ENCODE measurements at places on chromosomes 7 and 10.

GRCh38 chr7:51054231-51054630 is 262.4 kb downstream of the COBL start:
- no peak for DNase-seq

DNA sequence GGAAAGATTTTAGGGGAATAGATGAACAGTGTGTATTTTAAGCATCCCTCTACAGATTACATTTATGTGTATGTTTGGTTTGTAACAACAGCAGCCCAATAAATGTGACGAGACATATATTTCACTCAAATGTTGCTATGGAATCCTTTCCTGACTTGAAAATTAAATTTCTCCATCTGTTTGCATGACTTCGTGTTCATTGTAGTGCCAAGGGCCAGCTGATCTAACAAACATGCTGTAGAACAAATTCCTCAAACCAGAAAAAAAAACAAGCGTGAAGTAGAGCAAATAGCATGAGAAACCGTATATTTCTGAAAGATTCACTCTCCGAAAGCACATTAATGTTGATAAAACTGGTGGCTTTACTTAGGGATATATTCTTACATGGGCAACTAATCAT is 87.8 kb downstream of the NRCAM start:
- no peak for DNase-seq

- no peak for DNase-seq
Measured at GRCh38 chr7:45679516-45679915, 105.3 kb downstream of the ADCY1 start.

DNA sequence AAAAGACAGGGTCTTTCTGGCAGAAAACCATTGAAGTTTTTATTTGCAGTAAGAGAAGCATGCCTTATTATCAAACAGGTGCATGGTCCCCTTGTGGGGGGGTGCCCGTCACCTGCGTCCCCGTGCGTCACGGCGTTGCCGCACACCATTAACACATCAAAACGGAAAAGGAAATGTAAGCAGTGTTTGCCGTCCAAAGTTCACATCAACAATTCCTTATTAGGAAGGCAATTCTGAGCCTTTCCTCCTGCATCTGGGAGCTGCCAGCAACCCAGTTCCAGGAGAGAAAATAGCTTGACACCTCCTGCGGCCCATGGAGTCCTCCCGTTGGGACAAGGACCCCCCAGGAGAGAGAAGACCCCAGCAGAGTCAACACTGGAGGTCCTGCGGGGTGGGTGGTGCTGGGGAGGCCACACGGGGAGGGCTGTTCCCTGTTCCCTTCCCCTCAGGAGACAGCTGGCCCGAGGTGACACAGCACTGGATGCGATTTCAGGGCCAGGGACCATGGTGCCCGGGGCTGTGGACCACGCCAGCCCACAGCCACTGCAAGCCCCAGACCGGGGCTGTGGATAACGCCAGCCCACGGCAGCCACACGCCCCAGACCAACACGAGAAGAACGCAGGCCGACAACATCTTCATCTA is 39.5 kb downstream of the DIP2C start:
- DNase-seq: no peak

GRCh38 chr7:55209366-55209765 is 155.8 kb upstream of the LANCL2 start:
- DNase-seq: no peak

- no peak for DNase-seq
Measured at GRCh38 chr10:76778914-76779795, 858.5 kb downstream of the KCNMA1 start.

- DNase-seq: no peak
Measured at GRCh38 chr7:90425376-90425775, 22.1 kb downstream of the CLDN12 start.

- no peak for DNase-seq
Measured at GRCh38 chr7:98133621-98134303, 27.1 kb downstream of the LMTK2 start.

GRCh38 chr7:113402005-113402404 is 283.7 kb upstream of the SMIM30 start:
- DNase-seq: no peak

DNA sequence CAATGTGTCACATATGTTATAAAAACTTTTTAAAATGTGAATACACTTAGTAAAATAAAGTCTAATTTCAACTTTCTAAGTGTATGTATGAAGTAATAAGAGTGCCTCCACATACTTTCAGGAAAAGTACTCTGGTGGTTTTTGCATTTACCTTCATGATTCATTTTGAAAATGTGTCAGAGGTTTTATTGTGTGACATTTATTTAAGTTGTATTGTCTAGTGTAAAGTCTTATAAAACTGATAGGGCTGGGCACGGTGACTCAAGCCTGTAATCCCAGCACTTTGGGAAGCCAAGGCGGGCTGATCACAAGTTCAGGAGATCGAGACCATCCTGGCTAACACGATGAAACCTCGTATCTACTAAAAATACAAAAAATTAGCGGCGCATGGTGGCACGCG is 226.5 kb downstream of the ITGB1 start:
- no peak for DNase-seq
